NCI-H1417 treated with DMSO at 0.1 percent for 48 hours (cell line): ENCODE measurements at places on chromosomes 7 and 10.

DNA sequence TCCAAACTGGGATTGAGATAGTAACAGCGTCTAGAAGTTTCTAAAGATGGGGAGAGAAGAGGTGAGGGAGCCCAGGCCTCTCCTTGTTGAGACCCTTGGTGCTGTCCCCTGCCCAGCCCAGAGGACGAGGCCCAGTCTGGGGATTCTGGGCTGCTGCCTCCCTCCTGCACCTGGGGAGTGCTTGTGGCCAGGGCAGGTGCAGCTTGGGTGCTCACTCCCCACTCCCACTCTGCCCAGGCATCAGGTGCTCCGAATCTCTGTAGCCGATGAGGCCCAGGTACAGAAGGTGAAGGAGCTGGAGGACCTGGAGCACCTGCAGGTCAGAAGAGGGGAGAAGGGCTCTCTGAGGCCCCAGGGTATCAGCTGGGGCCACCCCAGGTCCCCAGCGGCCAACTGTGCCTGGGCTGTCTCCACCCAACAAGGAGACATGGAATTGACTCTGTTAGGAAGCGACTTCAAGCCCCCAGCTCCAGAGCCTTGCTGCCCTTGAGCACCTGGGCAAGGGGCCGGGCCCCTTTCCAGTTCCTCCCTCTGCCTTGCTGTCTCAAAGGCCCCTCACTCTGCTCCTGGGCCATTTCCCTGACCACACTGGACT is 664 bp downstream of the CPA1 start:
- no peak for DNase-seq

- DNase-seq: no peak
Measured at GRCh38 chr10:118621304-118621942, 26.0 kb upstream of the PRLHR start.

DNA sequence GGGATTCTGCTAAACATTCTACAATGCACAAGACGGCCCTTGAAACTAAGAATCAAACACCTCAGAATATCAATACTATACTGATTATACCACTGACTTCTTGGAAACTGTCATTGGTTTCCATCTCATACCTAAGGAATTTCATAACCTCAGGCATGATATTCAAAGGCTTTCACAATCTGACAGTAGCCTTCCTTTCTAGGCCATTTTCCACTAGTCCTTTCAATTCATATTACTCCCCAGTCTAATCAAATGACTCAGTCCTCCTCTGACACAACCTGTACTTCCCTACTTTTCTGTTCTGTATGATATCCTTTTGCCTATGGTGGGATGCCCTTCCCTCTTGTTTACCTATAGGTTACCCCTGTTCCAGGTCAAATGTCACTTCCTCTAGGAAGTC is 48.3 kb downstream of the CSTF2T start:
- DNase-seq: no peak

DNA sequence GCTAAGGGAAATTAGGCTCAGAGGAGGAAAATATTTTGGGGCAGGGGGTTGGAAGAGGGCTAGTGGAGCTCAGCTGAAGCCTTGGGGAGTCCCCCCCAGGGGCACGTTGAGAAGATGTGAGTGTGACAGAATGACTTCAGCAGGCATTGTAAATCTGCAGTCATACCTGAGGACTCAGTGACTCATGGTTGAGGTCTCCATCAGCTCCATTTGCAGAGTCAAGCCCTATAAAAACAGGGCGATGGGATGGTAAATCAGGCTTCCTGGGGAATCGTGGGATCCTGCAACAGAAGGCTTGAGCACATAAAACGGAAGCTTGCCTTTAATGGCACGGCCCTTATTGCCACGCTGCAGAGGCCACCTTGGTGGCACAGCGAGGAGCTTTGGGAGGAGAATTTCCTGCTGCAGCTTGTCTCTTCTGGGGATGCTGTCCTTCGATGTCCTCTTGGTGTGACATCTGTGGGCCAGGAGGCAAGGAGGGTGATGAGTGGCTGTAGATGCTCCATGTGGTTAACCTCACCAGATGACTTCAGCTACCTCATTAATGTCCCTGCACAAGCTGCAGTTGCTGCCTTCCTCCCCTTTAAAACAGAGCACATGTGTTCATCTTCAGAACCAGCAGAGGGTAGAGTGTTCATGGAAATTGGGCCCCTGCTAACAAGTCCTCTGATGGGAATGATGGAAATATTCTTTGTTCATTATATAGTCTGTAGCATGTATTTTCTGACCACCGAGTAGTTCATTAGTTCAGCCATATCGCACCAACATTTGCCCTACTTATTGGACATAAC is 285.9 kb downstream of the LRMDA start:
- no peak for DNase-seq

- no peak for DNase-seq
Measured at GRCh38 chr10:8336629-8337331, 282.3 kb downstream of the GATA3 start.

- no peak for DNase-seq
Measured at GRCh38 chr10:91630625-91631024, 2.2 kb downstream of the PPP1R3C start.

DNA sequence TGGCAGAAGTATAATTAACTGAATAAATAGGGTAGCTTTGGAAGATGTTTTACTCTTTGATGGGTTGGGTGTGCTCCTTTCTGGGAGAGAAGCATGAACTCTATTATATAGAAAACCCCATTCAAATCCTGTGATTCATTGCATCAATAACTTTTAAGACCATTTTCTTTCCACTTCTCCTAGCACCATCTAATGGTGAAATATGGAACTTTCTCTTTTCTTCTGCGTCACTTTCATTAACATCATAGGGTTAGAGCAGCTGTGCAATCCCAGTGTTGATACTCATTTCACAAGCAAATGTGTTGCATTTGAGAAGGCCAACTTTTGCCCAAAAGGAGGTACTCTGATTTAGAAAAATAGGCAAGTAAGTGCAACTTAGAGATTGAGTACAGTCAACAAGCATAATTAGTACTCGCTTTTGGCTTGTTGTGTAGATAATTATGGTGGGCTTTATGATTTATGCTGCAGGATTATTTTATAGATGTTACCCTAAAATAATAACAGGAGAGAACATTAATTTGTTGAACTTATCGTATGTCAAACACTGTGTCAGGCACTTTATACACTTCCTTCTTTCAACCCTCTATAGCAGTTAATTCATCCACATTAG is 92.9 kb downstream of the CPED1 start:
- peak; percentile 26 for DNase-seq

- DNase-seq: peak; percentile 93
Measured at GRCh38 chr7:147485660-147486210, 1104.8 kb upstream of the C7orf33 start.

DNA sequence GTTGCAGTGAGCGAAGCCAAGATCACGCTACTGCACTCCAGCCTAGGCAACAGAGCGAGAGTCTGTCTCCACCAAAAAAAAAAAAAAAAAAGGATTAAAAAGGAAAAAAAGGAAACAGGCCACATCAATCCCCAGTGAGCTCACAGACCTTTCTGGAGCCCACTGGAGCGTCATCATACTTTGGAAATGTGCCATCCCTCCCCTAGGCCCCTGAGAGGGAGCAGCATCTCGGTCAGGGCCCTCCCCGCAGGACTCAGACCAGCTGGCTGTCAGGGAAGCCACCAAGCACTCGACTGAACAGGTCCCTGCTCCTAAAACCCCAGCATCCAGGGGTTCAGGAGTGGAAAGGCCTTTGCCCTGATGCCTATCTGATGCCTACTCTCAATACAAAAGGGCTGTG is 97.9 kb upstream of the SH2B2 start:
- DNase-seq: no peak

DNA sequence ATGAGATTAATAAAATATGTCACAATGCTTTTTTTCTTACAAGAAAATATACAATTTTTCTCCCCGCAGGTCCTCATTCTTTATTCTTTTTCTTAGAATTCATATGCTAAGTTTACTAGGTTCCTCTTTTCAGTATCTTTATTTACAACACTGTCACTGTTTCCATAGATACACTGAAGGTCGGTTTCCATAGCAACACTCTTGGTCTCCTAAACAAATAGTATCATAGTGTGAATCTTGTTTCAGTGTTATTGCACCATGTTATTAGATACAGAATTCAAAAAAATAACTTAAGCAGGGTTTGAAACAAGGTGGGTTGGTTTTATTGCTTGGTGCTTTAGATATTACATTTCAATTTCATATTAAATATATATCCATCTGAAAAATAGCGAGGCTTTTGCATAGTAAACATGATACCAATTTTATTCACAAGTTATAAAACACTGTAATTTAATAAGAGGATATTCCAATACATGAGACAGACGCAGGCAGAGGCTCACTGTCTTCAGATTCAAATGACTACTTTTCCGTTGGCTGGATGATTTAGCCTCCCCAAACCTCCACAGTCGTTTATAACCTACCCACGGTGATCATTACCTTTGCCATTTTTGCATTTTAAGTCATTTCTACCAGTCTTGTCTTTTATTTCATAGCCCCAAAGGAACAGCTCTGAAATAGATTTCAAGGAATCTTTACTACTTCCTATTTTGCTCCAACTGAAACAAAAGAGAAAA is 88.9 kb upstream of the KLF6 start:
- DNase-seq: no peak

GRCh38 chr7:142146124-142146523 is 34.6 kb downstream of the MGAM2 start:
- no peak for DNase-seq

GRCh38 chr7:106277976-106278375 is 6.8 kb downstream of the NAMPT start:
- no peak for DNase-seq

DNA sequence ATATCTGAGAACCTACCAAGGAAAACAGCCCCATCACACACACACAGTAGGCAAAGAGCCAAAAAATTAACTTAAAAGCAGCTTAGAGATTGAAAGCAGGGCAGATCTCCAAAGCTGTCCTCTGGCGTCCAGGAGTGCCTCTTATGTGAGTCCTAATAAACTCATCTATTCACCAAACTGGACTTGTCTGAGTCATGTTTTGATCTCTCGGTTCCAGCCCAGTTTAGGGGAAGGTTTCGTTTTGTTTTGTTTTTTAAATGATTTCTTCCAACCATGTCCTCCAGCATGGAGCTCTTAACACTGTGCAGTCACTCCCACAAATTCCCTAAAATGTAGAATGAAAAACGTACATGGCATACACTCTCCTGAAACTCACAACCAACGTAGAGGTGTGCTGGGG is 6.7 kb upstream of the PRSS37 start:
- DNase-seq: no peak

DNA sequence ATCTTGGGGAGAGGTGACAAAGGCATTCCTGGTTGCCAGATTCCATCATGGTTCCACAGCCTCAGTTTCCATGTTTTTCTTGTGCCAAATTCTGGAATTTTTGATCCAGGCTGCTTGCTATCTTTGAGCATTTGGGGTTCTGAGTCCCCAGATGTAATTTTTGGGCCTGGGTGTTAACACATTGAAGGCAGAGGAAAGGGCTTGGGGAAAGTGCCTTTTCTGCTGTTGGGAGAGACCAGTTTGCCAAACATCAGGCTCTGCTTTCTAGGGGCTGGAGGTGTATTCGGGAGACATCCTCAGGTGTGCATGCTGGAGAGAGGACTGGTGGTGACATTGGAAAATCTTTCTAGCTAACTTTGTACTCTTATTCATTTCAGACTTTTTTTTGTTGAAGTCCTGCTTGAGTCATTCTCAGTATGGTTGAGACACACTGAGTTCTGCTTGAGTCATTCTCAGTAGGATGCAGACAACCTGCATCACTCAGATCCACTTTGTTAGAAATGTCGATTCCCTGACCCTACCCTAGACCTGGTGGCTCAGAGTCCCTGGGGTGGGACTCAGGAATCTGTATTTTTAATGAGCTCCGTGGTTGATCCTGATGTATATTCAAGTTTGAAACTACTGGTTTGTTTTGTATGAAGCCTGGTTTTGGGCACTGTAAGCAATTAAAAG is 101.0 kb downstream of the LRMDA start:
- DNase-seq: no peak

DNA sequence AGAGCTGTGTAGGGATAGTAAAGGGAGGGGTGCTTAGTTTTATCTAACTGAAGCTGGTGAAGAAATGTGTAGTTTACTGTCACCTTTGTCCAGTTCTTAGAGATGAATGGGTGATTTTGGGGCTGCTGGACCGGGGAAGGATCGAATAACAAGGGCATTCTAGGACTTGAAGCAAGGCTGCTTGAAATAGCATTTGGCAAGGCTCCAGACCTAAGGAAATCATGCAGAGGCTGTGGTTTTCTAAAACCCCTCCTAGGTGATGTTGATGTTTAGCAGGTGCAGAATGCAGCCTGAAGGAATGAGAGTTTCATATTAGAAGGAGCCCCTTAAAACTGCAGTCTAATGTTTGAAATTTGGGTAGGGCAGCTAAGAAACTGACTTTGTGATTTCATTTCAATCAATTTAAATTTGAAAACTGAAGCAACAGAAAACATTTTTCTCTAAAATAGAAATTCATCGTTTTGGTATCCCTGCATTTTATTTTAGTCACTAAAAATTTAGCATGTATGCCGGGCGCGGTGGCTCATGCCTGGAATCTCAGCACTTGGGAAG is 68.5 kb downstream of the TET1 start:
- no peak for DNase-seq

- DNase-seq: no peak
Measured at GRCh38 chr7:414681-415560, 104.7 kb downstream of the PDGFA start.

GRCh38 chr7:28725045-28725642 is 233.0 kb downstream of the TRIL start:
- DNase-seq: no peak

- DNase-seq: no peak
Measured at GRCh38 chr10:53022611-53023088, 250.1 kb upstream of the MBL2 start.

DNA sequence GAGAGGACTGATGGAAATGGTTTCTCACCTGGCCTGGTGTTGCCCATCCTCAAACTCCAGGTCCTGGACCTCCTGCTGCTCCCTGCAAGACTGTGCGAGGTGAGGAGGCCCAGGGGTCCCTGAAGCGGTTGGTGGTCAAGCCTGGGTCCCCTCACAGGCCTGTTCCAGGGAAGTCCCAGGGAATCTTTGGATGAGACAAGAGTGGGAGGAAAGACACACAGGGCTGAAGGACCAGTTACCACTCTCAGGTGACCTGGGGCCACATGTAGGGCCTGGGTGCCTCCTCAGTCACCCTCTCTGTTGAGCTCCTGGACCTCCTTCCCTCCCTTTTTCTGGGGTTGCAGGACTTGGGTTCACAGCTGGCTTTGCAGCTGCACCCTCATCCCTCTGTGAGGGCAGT is 42.6 kb upstream of the CXCL12 start:
- no peak for DNase-seq

GRCh38 chr7:151696721-151697514 is 177.2 kb upstream of the RHEB start:
- DNase-seq: peak; percentile 58

- no peak for DNase-seq
Measured at GRCh38 chr7:111682588-111683340, 120.5 kb upstream of the IMMP2L start.

DNA sequence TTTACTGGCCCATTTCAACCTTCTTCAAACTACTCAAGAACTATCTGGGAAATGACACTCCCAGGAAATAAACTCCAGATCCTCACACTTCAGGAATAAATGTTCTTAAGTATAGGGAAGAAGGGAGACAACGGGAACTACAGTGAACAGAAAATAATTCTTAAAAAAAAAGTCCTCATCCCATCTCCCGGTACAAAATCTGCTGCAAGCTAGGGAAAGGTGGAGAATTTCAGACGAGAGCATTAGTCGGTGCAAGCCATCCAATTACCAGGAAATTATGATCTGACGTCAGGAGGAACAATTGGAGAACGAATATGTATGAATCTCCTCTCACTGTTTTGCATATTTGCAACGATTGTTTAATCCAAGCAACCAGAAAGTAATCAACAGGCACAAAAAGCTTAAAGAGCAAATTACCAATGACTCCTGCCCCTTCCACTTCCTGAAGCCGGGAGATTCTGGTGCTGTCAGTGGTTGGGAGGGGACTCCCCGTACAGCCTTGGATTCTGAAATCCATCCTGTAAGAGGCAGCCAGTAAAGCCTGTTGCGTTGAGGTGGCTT is 15.1 kb upstream of the GATA3 start:
- DNase-seq: no peak
